ENCODE measurements at places on chromosomes 7 and 10. TPM values are rescaled to one million over a fixed set of nuclear protein-coding genes. Genes with fewer than 3 reads are reported as not detected.

Gene SFRP4
- 0.21 TPM for polyA plus RNA-seq

Gene TMEM213
- not detected for polyA plus RNA-seq

Gene C10orf71
- not detected for polyA plus RNA-seq

Gene SORCS1
- polyA plus RNA-seq = 0.22 TPM

Gene OR2A1
- polyA plus RNA-seq = 0.10 TPM

Gene SLC39A12
- polyA plus RNA-seq = not detected

Gene FASTK
- 111 TPM for polyA plus RNA-seq

Gene PDE6C
- polyA plus RNA-seq = 0.08 TPM

Gene MEST
- 9.1 TPM for polyA plus RNA-seq

Gene MRC1
- polyA plus RNA-seq = not detected

Gene DPP6
- polyA plus RNA-seq = not detected

- H3K27me3 ChIP-seq = no peaks in the 10 kb centered on the region
- no peaks in the 10 kb centered on the region for H3K4me1 ChIP-seq
- H3K36me3 ChIP-seq = peaks cover 35% of the 10 kb centered on the region
- H3K4me3 ChIP-seq = no peak overlapping the region
- H3K27ac ChIP-seq = no peak overlapping the region
- no peak for DNase-seq
Measured at GRCh38 chr10:14926061-14926470, 27.8 kb downstream of the DCLRE1C start.

DNA sequence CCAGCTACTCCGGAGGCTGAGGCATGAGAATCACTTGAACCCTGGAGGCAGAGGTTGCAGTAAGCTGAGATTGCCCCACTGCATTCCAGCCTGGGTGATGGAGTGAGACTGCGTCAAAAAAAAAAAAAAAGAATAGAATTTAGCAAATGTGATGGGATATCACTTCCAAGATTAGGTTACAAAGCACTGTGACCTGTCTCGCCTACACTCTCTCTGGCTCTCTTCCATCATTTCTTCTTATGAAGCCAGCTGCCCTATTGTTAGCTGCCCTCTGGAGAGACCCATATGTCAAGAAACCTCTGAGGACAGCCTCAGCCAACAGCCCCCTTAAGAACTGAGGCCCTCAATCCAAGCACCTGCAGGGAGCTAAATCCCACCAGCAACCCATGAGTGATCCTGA lies 28.2 kb downstream of the ARHGAP21 start:
- H3K27me3 ChIP-seq = no peaks in the 10 kb centered on the region
- H3K4me3 ChIP-seq = no peak overlapping the region
- H3K36me3 ChIP-seq = no peaks in the 10 kb centered on the region
- H3K27ac ChIP-seq = no peak overlapping the region

DNA sequence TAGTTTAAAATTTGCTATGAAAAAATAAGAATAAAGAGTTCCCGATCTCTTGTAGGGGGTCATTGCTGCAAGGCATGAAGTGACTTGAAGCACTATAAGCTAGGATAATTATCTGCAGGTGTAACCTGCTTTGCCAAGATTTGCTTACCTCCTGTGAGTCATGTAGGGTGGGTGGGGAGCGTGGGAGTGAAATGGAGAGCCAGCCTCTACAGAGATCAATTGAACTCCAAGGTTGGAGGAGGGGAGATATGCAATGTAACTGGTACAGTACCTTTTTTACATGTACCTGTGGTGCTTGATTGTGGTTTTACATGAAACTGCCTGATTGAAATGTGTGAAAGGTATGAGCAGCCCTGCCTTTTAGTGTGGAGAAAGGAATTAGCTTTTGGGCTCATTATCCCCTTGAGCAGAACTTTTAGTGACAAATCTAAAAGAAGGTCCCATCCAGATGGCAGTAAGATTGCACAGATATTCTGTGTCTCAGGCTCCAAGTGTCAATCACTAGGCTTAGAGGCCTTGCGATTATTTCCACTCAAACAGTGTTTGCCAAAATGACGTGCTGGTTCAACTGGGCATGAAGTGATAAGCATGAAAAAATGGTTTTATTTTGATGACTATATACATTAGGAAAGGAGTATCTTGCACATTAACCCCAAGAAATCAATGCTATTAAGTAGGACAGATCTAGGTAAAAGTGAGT lies 138.6 kb upstream of the GRB10 start:
- no peak overlapping the region for H3K4me3 ChIP-seq
- no peaks in the 10 kb centered on the region for H3K36me3 ChIP-seq
- no peaks in the 10 kb centered on the region for H3K4me1 ChIP-seq
- no peak for DNase-seq
- H3K27ac ChIP-seq = no peak overlapping the region

GRCh38 chr10:33579996-33580395 lies 245.5 kb upstream of the NRP1 start:
- no peaks in the 10 kb centered on the region for H3K4me1 ChIP-seq
- no peak for DNase-seq
- no peaks in the 10 kb centered on the region for H3K36me3 ChIP-seq
- H3K27ac ChIP-seq = no peak overlapping the region

DNA sequence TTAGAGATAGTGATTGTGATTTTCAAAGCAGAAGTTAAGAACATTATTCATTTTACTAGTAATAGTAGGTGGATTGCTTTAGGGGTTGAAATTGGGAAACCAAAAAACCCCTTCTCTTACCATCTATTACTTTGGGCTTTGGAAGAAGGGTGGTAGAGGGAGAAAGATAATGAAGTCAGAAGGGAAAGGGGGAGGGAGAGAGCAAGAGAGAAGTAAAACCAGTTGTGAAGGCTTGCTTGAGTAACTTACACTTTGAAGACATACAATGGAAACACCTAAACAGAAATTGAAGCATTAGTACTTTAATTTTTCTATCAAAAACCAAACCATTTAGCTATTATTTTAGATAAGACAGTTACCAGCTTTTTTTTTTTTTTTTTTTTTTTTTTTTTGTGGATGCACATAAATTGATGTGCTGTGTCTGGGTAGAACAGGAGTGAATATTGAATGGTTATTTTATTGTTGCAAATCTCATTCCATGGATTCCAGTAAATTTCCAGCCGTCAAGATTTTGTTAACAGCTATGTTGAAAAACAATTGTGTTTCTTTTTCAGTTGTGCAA lies 5.5 kb downstream of the PRKAR2B start:
- no peaks in the 10 kb centered on the region for H3K36me3 ChIP-seq
- no peak overlapping the region for H3K27ac ChIP-seq
- no peaks in the 10 kb centered on the region for H3K27me3 ChIP-seq
- H3K4me1 ChIP-seq = peaks cover 6% of the 10 kb centered on the region
- no peak overlapping the region for H3K4me3 ChIP-seq

DNA sequence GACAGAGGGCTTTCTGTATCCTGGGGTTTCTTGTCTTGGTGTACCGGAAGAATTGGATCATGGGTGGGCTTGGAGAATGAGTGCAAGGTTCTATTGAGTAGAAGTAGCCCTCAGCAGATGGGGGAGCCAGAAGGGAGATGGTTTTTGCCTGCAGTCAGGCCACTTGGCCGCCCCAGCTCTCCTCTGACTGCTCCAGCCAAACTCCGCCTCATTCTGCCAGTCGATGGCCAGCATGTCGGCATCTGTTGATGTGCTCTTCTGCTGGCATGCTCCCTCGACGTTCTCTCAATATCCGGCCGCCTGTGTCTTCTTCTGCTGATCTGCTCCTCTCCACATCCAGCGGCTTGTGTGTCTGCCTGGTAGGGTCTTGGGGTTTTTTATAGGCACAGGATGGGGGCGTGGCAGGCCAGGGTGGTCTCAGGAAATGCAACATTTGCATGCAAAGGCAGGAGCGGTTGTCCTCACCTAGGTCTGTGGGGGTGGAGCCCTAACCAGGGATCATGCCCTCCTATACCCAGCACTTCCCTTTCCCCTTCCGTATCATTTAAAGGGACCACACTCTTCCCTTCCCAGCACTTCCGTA lies 40.2 kb upstream of the TNS3 start:
- no peak for DNase-seq
- H3K27me3 ChIP-seq = no peaks in the 10 kb centered on the region
- H3K36me3 ChIP-seq = no peaks in the 10 kb centered on the region
- H3K4me1 ChIP-seq = peaks cover 16% of the 10 kb centered on the region

DNA sequence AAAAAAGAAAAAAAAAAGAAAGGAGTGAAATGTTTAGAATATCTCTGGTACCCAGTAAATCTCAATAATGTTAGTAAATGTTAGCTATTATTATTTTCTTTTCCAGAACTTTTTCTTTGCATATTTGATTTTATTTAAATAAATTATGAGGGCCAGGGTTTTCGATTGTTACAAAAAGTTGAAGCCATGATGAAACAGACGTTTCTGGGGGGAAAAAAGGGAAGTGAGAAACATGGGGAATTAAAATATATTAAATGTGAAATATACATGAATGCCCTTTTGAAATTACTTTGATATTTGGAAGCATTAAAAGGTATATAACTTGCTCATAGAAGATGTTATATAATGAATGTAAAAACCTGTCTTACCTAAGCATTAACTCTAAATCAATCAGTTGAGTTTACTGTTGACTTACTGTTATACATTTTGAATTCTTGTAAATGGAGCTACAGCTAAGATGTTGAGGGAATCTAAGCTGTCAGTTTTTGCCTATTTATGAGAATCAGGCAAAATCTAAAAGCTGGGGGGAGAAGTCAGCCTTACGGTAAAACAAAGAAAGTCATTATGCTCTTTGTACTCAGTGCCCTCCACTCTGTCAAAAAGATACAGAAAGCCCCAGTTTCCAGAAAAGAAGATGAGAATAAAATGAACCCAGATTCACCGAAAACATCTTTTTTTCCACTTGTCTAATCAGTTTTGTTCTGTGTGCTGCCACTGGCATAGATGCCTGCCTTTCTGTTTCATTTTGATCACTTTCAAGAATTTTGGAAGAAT lies 30.0 kb upstream of the KDM7A start:
- no peak overlapping the region for H3K4me3 ChIP-seq
- no peaks in the 10 kb centered on the region for H3K4me1 ChIP-seq
- no peak for DNase-seq
- H3K36me3 ChIP-seq = no peaks in the 10 kb centered on the region

DNA sequence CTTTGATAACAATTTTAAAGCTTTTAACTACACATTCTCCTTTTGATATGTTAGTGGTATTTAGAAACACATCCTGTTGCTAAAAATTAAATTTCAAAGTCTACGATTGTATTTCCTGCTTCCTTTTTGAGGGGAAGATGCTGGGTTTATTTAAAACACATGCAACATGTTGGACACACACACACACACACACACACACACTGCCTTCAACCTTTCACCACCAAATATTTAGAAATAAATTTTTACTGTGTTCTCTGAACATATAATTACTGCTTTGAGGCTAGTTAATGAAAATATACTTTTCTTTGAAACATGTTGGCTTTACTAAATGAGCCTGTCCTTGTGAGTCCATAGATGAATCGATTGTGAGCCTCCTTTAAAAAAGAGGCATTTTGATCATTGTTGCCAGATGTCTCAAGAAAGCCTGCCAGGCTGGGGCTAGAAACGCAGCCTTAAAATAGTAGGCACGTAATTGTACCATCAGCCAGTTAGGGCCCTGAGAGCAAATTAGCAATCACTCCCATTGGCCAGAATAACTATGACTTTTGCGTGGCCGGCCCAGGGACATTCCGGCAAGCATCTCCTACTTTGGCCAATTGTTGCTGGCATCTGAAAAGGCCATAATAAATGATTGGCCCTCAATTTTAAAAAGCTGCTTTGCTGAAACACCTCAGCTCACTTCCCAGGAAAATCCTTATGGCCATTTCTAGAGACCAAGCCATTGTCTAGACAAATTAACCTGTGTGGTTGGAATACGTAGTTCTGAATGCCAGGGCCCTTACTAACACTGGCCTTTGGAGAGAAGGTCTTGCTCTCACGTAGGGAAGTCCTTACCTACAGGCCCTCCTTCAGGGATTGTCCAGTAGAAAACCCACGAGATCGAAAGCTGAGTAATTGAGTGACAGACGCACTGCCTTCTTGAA lies 9.9 kb upstream of the TEX36 start:
- H3K4me1 ChIP-seq = peaks cover 40% of the 10 kb centered on the region
- DNase-seq = peak; percentile 84
- no peaks in the 10 kb centered on the region for H3K36me3 ChIP-seq
- H3K27me3 ChIP-seq = no peaks in the 10 kb centered on the region
- H3K27ac ChIP-seq = peak overlapping the region; percentile 74

DNA sequence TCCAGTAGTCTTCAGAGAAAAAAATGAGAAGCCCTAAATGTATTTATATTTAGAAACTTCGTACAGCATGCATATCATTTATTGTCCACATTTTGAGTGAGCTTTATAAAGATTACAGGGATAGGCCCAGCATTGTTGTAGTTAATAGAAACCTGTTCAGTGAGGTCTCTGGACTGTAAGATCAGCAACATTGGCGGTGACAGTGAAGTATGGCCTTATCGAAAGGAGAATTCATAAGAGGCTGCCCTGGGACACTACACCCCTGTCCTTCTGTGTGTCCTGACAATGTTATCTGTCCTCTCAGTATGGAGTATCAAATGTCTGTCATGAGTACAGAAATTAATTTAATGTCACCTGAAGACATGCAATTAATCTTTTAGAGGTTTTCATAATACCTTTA lies 57.2 kb downstream of the SHH start:
- H3K4me3 ChIP-seq = no peak overlapping the region
- 0 out of 2 replicates have a peak, but pooled peaks cover 5% of the 10 kb centered on the region for H3K36me3 ChIP-seq
- no peaks in the 10 kb centered on the region for H3K27me3 ChIP-seq
- no peak overlapping the region for H3K27ac ChIP-seq
- 0 out of 2 replicates have a peak, but pooled peaks cover 6% of the 10 kb centered on the region for H3K4me1 ChIP-seq

- H3K27me3 ChIP-seq = no peaks in the 10 kb centered on the region
- no peak overlapping the region for H3K27ac ChIP-seq
- H3K4me3 ChIP-seq = no peak overlapping the region
- no peak for DNase-seq
- no peaks in the 10 kb centered on the region for H3K4me1 ChIP-seq
Measured at GRCh38 chr7:11699666-11700065, 132.3 kb downstream of the THSD7A start.

GRCh38 chr10:98299341-98299740 lies 31.3 kb upstream of the LOXL4 start:
- peak; percentile 47 for DNase-seq
- H3K4me1 ChIP-seq = peaks cover 19% of the 10 kb centered on the region
- H3K4me3 ChIP-seq = no peak overlapping the region
- H3K36me3 ChIP-seq = no peaks in the 10 kb centered on the region
- no peak overlapping the region for H3K27ac ChIP-seq
- no peaks in the 10 kb centered on the region for H3K27me3 ChIP-seq

- H3K4me3 ChIP-seq = no peak overlapping the region
- H3K36me3 ChIP-seq = no peaks in the 10 kb centered on the region
- no peak for DNase-seq
- no peak overlapping the region for H3K27ac ChIP-seq
- peaks cover 4% of the 10 kb centered on the region for H3K4me1 ChIP-seq
Measured at GRCh38 chr7:25802473-25802872, 349.5 kb upstream of the NFE2L3 start.

DNA sequence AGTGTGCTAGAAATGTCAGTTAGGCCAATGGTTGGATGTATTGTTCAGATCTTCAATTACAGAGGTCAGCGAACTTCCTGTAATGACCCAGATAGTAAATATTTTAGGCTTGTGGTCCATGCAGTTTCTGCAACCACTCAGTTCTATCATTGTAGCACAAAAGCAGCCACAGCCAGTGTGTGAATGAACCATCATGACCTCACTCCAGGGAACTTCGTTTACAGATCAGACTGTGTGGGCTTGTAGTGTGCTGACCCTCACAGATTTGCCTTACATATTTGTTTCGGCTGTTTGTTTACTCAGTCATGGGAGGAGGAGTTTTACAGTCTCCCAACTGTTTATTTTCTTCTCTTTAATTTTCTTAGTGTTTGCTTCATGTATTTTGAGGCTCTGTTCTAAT lies 55.4 kb downstream of the LANCL2 start:
- H3K27ac ChIP-seq = no peak overlapping the region
- H3K27me3 ChIP-seq = no peaks in the 10 kb centered on the region
- H3K36me3 ChIP-seq = no peaks in the 10 kb centered on the region
- H3K4me3 ChIP-seq = no peak overlapping the region
- DNase-seq = peak; percentile 27

GRCh38 chr7:111743244-111743847 lies 181.1 kb upstream of the IMMP2L start:
- no peak overlapping the region for H3K4me3 ChIP-seq
- H3K27me3 ChIP-seq = no peaks in the 10 kb centered on the region
